ENCODE measurements at places on chromosomes 7 and 10.

GRCh38 chr7:87047-87446 is 105.3 kb upstream of the FAM20C start:
- peak; percentile 53 for DNase-seq

DNA sequence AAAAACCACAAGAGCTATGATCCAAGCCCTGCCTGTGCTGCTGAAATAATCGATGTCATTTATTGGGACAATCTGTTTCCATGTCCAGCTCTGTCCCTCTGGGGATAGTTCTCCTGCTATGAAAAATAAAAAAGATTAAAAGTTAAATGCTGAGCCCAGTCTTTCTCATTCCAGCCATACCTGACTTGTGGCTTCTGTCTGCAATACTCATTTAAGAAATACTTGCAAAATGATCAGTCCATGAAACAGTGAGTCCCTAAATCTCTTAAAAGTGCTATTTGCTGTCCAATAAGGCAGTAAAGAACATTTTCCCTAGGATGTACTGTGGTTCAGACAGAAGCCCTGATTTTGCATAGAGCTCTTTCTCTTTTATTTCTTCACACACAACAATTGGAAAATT is 91.7 kb downstream of the SLC16A9 start:
- DNase-seq, result no peak

- no peak for DNase-seq
Measured at GRCh38 chr10:77011874-77012811, 625.5 kb downstream of the KCNMA1 start.

GRCh38 chr10:24449769-24450310 is 240.9 kb downstream of the KIAA1217 start:
- no peak for DNase-seq

DNA sequence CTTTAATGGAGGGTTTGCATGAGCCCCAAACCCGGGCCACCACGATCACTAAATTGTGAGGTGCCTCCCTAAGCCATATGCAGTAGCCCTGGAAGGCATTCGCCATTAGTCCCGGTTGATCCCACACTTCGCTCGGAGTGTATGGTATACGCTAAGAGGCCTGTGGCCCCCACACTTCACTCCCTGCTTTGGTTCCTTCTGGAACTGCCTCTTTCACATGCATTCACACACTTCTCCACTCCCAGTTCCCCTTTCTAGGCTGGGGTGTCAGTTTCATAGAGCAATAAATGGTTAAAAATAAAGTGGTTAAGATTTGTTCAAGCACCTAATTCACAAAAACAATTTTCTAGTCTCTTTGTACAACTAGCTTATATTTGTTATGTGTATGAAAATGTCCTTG is 212.1 kb upstream of the KCND2 start:
- no peak for DNase-seq

- no peak for DNase-seq
Measured at GRCh38 chr7:3294432-3295100, 6.5 kb upstream of the SDK1 start.

DNA sequence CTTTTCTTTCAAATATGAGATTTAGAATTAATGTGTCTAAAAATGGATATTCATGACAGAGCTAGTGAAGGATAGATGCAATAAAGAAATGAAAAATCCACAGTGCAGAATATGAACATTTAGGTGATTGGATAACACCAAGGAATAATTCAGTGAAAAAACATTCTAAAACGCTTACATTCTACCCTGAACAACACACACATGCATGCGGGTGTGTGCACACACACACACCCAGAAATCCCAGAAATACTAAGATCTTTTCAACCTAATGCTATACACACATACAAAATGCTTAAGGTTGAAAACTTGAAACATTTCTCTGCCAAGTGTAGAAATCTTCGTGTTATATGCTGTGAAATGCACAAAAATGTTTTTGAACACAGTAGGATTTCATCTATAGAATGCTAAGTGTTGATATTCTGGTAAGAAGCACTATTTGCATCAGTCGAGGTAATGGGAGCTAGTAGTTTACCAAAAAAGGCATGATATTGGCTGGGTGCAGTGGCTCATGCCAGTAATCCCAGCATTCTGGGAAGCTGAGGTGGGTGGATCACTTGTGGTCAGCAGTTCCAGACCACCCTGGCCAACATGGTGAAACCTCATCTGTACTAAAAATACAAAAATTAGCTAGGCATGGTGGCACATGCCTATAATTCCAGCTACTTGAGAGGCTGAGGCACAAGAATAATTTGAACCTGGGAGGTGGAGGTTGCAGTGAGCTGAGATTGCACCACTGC is 600.6 kb downstream of the PHTF2 start:
- no peak for DNase-seq

DNA sequence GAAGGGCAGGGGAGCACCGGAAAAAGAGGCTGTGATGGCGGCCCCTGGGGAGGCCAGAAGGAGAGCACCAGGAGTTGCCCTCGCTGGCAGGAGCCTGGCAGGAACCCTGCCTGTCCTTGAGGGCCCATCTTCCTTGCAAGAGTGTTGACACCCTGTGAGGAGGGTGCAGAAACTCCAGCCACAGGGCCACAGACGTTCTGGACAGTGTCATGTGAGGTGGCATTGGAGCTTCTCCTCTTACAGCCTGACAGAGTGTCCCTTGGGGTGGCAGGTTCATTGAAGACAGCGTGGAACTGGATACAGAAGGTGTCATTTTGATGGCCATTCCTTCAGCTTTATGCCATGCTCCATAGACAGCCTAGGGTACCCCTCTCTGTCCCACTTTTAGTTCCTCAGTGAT is 54.2 kb downstream of the RBM20 start:
- DNase-seq, result no peak

DNA sequence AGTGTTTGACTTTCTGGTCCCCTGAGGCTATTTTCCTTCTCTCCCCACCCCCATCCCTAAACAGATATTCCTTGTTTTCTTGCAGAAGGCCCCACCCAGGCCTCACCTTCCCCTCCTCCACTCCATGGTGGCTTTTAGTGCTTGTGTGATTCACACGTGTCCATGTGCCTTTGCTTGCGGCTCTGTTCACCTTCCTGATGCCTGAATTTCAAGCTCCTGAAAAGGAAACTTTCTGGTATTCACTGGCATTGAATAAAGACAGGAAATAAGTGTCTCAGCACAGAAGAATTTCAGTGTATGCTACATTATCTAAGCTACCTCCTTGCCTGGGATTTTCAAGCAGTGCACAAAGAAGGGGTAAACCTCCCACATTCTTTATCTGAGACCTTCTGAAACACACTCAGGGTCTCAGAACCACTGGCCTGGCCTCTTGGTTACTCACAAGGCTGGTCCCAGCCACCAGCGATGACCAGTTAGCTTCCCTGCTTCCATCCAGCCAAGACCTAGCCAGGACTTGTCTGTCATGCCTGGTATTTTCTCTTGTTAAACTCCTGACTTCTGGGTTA is 17.2 kb upstream of the UBE2H start:
- DNase-seq, result no peak

- no peak for DNase-seq
Measured at GRCh38 chr7:155470686-155471638, 13.0 kb downstream of the EN2 start.

GRCh38 chr7:96088579-96088978 is 233.3 kb downstream of the SLC25A13 start:
- DNase-seq, result no peak

- DNase-seq, result no peak
Measured at GRCh38 chr10:4556527-4556926, 269.5 kb upstream of the AKR1E2 start.

DNA sequence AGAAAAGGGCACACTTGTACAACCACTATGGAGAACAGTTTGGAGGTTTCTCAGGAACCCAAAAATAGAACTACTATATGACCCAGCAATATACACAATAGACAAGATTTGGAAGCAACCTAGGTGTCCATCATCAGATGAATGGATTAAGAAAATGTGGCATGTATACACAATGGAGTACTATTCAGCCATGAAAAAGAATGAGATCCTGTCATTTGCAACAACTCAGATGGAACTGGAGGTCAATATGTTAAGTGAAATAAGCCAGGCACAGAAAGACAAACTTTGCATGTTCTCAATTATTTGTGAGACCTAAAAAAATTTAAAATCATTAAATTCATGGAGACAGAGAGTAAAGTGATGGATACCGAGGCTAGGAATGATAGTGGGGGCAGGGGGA is 118.8 kb downstream of the ZNF467 start:
- DNase-seq, result no peak

DNA sequence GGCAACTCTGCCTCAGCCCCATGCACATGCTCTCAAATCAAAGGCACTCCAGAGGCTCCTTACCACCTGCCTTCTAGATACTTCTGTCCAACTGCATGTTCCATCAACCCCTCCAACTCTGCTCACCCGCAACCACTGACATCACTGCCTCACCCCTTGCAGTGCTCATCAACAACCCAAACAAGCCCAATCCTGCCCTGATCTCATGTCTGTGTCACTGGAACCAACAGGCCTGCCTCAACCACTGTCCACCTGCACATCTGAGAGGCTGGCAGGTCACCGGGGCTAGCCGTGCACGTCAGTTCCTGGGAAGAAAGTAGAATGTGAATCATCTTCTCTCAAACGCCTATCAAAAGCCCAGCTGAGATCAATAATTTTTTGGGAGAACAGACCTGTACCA is 33.3 kb downstream of the CTBP2 start:
- DNase-seq, result no peak

- no peak for DNase-seq
Measured at GRCh38 chr10:132984801-132985545, 42.6 kb upstream of the CFAP46 start.

GRCh38 chr7:80154656-80155333 is 20.2 kb downstream of the GNAI1 start:
- DNase-seq, result no peak

GRCh38 chr10:58734116-58734515 is 221.4 kb downstream of the BICC1 start:
- no peak for DNase-seq

DNA sequence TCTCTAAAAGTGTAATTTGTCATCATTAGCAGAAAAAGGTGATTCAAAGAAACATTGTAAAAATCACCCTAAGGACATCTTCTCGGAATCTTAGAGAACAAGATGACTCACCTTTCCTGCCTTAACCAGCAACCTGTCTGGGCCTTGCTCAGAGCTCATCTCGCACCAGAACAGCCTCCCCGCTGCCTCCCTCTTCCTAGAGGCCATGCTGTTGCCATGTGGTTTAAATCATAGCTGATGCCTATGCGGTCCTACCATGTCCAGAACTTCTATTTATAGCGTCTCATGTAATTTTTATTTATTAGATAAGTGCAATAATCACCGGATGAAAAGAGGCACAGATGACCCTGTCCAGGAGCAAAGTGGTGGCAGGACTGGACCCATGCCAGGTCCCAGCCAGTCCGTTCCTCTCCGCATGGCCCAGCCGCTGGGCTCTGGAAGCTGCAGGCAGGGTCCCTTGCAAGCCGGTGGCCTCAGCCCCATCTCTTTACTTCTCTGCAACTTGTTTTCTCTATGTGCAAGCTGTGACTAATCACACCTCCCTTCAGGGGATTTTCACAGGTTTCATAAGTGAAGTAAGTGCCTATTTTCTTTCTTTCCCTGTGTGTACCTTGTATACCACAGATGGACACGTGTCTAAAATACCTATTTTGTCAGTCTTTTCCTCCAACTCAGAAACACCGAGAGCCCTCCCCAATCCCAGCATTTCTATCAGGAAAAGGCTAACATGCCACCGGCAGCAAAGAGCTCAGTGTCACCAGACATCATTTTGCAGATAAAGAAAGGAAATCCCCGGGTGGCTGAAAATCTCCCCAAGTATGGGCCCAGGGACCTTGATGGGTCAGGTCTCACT is 27.1 kb downstream of the KLF6 start:
- no peak for DNase-seq

DNA sequence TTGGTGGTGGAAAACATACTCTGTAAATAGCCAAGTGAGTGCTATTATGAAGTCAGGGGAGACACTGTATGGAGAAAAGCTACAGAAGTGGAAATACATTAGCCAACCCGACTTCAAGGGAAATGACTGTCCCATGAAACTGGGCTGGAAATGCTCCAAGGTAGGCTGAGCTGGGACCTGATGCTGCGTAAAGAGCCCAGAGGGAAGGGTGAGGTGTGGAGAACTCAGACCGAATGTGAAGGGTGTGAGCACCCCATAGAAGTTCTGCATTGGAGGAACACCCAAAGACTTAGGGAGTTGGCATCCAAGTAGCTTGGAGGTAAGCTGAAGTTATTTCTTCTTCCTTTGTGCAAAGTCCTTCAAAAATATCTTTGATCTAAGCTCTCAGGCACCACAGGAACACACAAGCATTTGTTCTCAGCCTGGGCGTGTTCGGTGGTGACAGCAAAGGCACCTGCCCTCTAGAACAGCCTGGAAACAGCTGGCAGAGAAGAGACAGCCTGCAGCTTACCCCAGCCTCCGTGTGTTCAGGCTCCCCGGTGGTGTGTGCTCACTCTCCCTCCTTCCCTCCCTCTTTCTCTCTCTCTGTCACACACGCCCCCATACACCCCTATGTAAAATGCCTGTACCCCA is 19.1 kb upstream of the GJD4 start:
- peak; percentile 17 for DNase-seq

- no peak for DNase-seq
Measured at GRCh38 chr7:28988810-28989209, 30.7 kb upstream of the TRIL start.

DNA sequence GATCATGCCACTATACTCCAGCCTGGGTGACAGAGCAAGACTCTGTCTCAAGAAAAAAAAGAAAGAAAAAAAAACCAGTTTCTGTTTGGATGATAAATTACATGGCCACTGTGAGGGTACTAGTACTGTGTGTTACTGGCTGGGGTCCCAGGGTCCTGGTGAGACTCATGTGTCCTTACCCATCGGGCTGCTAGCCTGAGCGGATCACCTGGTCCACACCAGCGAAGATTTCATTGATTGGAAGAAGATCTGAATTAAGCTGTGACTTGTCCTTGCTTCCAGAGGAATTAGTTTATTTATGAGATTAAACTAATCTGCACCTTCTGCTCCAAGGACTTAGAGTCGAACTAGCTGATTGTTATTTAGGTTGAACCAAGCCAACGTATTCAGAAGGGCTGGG is 40.0 kb upstream of the BAMBI start:
- no peak for DNase-seq

DNA sequence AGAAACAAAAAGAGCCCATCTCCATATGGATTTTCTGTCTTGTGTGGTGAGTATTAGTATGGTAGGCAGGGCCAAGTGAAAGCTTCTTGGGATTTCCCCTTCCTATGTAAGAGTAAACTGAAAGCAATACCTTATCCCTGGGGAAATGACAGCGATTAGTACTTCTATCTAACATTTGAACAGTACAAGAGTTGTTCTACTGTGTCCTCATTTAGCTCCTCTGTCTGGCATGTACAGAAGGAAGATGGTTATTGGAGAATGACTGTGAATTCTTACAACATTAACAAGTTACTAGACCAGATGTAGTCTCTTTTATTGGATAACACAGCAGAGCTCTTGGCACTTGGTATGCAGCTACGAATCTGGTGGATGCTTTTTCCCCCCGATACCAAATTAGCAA is 17.9 kb upstream of the TRIL start:
- DNase-seq, result no peak

- no peak for DNase-seq
Measured at GRCh38 chr7:99805641-99806040, 21.7 kb upstream of the CYP3A4 start.
